ENCODE measurements at places on chromosomes 6 and 20. TPM values are rescaled to one million over a fixed set of nuclear protein-coding genes. Genes with fewer than 3 reads are reported as not detected.

DNA sequence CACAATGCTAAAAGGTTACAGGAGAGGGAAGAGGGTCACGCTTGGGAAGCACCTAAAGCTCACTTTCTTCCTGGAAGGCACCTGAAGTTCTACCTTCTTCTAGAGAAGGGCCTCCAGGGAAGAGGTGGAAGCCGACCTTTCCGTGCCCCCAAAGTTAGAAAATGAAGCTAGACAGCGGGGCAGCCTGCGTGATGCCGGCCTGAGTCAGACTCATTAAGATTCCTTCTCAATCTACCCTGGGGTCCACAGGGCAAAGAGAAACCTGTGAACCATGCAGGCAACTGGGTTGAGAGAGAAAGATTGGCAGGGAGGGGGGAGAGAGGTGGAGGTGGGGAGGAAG, 54.8 kb upstream of the CCDC167 start:
- DNase-seq = no peak
- no peak overlapping the region for H3K27ac ChIP-seq
- H3K36me3 ChIP-seq = no peaks in the 10 kb centered on the region
- H3K27me3 ChIP-seq = peaks cover 45% of the 10 kb centered on the region
- H3K4me3 ChIP-seq = no peak overlapping the region
- H3K4me1 ChIP-seq = peaks cover 9% of the 10 kb centered on the region

DNA sequence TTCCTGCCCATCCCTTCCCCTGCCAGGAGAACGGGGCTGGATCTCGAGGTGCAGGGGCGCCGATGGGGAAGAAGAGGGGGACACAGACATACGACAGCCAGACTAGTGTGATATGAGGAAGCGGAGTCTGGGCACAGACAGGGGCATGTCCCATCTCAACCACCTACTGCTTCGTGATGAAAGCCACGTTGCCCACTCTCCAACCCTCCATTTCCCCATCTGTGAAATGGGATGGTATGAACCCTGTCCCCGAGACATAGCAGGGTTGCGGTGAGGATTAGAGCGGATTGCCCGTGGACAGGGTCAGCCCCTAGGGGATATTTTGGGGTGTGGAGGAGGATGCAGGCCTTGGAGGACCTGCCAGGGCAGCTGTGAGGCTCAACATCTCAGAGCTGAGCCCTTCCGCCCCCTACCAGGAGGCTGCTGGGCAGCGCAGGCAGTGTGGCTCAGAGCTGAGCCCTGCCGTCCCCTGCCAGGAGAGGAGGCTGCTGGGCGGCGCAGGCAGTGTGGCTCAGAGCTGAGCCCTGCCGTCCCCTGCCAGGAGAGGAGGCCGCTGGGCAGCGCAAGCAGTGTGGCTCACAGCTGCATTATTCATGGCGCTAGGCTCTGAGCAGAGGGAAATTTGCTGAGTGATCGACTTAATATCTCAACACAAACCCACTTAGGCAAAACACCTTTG, 71.7 kb downstream of the GRM4 start:
- no peak overlapping the region for H3K27ac ChIP-seq
- DNase-seq = no peak
- no peaks in the 10 kb centered on the region for H3K4me1 ChIP-seq
- H3K36me3 ChIP-seq = no peaks in the 10 kb centered on the region
- H3K27me3 ChIP-seq = peaks cover 74% of the 10 kb centered on the region

- no peak overlapping the region for H3K4me3 ChIP-seq
- no peak for DNase-seq
- no peaks in the 10 kb centered on the region for H3K27me3 ChIP-seq
- no peaks in the 10 kb centered on the region for H3K36me3 ChIP-seq
- H3K4me1 ChIP-seq = peaks cover 9% of the 10 kb centered on the region
- H3K27ac ChIP-seq = no peak overlapping the region
Observed at GRCh38 chr6:163679753-163680152, 265.2 kb downstream of the QKI start.

- H3K36me3 ChIP-seq = peaks cover 38% of the 10 kb centered on the region
- no peak for DNase-seq
- peaks cover 24% of the 10 kb centered on the region for H3K4me1 ChIP-seq
Observed at GRCh38 chr6:129195643-129196042, 312.7 kb downstream of the LAMA2 start.

DNA sequence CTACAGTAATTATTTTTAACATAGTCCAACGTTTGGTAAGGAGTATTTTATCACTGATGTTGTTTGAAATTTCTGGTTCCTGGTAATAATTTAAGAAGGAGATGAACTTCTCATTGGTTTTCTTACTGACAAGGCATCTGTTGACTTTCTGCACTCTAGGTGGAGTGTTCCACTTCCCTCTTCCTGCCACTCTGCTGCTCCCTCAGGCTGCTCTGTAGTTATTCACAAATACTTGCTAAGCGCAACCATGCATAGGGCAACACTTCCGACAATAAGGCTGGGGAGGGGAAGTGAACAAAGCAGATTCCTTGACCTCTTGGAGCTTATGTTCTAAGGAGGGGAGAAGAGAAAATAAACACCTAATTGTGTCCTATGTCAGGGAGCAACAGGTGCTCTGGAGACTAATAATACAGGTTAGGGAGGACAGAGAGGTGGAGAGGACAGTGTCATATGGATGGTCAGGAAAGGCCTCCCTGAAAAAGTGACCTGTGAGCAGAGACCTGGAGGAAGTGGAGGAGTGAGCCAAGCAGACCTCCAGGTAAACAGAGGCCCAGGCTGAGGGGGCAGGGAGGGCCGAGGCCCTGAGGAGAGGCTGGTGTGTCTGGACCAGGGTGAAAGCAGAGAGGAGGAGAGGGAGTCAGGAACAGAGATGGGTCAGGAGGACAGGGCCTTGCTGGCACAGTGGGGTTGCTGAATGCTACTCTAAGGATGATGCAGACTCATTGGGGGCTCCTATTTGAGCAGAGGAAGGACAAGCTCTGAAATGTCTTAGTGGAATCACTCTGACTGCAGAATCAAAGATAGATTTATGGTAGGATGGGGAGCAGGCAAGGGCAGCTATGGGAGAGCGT, 134.8 kb upstream of the SLC24A3 start:
- H3K36me3 ChIP-seq = no peaks in the 10 kb centered on the region
- peaks cover 4% of the 10 kb centered on the region for H3K27me3 ChIP-seq
- H3K27ac ChIP-seq = no peak overlapping the region
- no peaks in the 10 kb centered on the region for H3K4me1 ChIP-seq

- H3K4me3 ChIP-seq = no peak overlapping the region
- peaks cover 77% of the 10 kb centered on the region for H3K36me3 ChIP-seq
- no peak overlapping the region for H3K27ac ChIP-seq
- DNase-seq = no peak
Observed at GRCh38 chr6:158067436-158068015, 85.9 kb downstream of the SYNJ2 start.

DNA sequence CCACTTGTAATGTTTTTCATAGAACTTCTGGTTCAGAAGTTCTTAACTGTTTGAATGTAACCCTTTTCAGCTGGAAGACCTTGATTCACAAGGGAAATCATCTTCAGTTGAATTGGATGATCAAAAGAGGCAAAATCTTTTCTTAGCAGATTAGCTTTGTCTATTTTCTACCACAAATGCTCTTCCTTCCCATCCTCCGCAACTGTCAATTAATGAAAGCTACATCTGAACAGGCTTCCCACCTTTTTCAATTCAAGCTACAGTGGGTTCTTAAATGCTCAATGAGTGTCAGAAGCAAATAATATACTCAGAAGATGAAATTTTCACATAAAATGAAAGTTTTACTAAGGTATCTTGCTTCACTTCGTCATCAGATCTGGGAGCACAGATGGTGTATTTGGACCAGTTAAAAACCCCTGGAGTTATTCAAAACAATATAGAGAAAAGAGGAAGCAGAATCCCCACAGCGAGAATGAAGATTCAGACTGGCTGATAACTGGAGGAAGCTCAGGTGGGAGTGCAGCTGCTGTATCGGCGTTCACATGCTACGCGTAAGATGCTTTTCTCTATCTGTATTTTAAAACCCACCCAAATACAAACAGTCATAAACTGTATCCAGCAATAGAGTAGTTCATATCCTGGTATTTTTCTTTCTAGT, 19.4 kb downstream of the QRSL1 start:
- H3K4me1 ChIP-seq = no peaks in the 10 kb centered on the region
- no peak overlapping the region for H3K27ac ChIP-seq
- peaks cover 82% of the 10 kb centered on the region for H3K36me3 ChIP-seq
- no peak for DNase-seq
- H3K4me3 ChIP-seq = no peak overlapping the region

- no peak overlapping the region for H3K4me3 ChIP-seq
- DNase-seq = no peak
- H3K27ac ChIP-seq = no peak overlapping the region
- H3K4me1 ChIP-seq = no peaks in the 10 kb centered on the region
Observed at GRCh38 chr6:19998541-19998940, 161.4 kb downstream of the ID4 start.

DNA sequence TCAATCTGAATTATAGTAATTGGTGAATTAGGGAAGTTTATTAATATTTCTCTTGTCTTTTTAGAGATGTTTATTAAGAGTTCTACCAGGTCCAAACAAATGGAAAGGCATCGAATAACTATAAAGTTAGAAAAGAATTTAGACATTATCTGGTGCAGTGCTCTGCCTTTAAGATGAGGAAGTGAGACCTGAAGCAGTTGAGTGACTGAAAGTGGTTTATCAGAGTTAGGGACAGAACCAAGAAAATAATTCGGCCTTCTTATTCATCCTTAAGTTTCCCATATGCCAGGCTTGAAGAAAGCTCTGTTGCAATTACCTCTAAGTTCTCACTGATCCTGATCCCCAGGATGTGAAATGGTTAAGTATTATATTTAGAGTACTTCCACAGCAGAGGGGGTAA, 94.2 kb upstream of the FLRT3 start:
- no peaks in the 10 kb centered on the region for H3K27me3 ChIP-seq
- no peaks in the 10 kb centered on the region for H3K36me3 ChIP-seq
- no peak overlapping the region for H3K4me3 ChIP-seq
- no peak overlapping the region for H3K27ac ChIP-seq

DNA sequence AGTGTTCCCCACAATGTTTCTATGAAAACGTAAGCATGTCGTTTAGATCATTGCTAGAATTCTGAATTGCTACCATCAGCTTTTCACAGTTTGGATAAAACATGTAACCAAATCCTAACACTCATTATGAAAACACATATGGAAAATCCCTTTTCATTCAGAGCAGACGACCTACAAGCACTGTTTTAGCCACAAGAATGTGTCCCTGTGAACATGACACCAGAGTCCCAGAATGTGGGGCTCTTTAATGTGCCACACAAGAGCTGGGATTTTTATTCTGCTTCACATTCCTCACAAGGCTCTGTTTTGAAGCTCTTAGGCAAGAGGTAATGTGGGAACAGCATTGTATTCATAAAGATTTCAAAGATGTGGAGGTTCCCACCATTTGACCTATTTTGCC, 141.1 kb upstream of the CITED2 start:
- H3K27me3 ChIP-seq = no peaks in the 10 kb centered on the region
- H3K27ac ChIP-seq = no peak overlapping the region
- H3K36me3 ChIP-seq = no peaks in the 10 kb centered on the region
- DNase-seq = no peak
- peaks cover 8% of the 10 kb centered on the region for H3K4me1 ChIP-seq
- no peak overlapping the region for H3K4me3 ChIP-seq

DNA sequence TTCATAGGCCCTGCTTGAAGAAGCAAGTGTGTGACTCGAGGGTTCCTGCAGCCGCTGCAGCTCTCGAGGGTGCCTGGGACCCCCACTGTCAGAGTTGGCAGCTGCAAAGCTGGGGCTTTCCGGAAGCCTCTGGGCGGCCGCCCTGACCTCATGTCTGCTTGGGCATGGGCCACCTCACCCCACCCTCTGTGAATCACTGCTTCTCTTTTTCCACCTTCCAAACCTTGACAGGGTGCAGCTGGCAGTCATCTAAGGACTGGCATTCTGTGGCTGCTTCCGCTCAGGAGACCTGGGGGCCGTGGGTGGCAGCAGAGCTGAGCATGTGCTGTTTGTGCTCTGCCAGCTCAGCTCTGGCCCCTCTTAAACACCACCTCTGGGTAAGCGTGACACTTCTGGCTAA, 32.0 kb downstream of the ERMARD start:
- no peak for DNase-seq
- H3K27me3 ChIP-seq = no peaks in the 10 kb centered on the region
- no peak overlapping the region for H3K4me3 ChIP-seq

- no peak overlapping the region for H3K4me3 ChIP-seq
- H3K4me1 ChIP-seq = peaks cover 39% of the 10 kb centered on the region
- peaks cover 48% of the 10 kb centered on the region for H3K36me3 ChIP-seq
Observed at GRCh38 chr6:145802141-145802540, 12.5 kb downstream of the FBXO30 start.

- DNase-seq = no peak
- H3K27ac ChIP-seq = no peak overlapping the region
- no peaks in the 10 kb centered on the region for H3K36me3 ChIP-seq
Observed at GRCh38 chr6:77030929-77031674, 432.2 kb downstream of the HTR1B start.

GRCh38 chr6:161359618-161359945, 85.7 kb upstream of the AGPAT4 start:
- peak overlapping the region; percentile 69 for H3K27ac ChIP-seq
- peak overlapping the region; percentile 3 for H3K4me3 ChIP-seq
- peaks cover 20% of the 10 kb centered on the region for H3K4me1 ChIP-seq
- H3K36me3 ChIP-seq = peaks cover 3% of the 10 kb centered on the region

DNA sequence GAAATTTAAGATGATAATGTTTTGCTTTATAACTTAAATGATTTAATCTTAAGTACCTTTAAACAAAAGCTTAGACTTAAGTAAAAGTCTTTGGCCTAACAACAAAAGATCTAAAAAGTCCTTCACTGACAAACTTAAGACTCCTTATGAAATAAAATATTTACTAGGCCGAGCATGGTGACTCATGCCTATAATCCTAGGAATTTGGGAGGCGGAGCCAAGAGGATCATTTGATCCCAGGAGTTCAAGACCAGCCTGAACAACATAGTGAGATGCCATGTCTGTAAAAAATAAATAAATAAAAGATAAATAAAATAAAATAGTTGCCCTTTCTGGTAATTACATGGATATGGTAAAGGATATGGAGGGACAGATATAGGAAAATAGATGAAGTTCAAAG, 12.4 kb downstream of the KATNA1 start:
- peaks cover 54% of the 10 kb centered on the region for H3K36me3 ChIP-seq
- H3K27ac ChIP-seq = no peak overlapping the region
- no peak overlapping the region for H3K4me3 ChIP-seq
- H3K4me1 ChIP-seq = no peaks in the 10 kb centered on the region

- no peak for DNase-seq
- H3K27me3 ChIP-seq = peaks cover 99% of the 10 kb centered on the region
- H3K4me3 ChIP-seq = no peak overlapping the region
- H3K4me1 ChIP-seq = no peaks in the 10 kb centered on the region
Observed at GRCh38 chr6:33993091-33993490, 152.8 kb downstream of the GRM4 start.

- no peaks in the 10 kb centered on the region for H3K27me3 ChIP-seq
- H3K36me3 ChIP-seq = no peaks in the 10 kb centered on the region
- DNase-seq = no peak
- no peak overlapping the region for H3K27ac ChIP-seq
- peaks cover 22% of the 10 kb centered on the region for H3K4me1 ChIP-seq
Observed at GRCh38 chr20:55173601-55174000, 698.2 kb downstream of the DOK5 start.

SLC17A1 gene
- not detected for total RNA-seq

ACSS1 gene
- total RNA-seq = 159 TPM

WFDC10B gene
- not detected for total RNA-seq

TFAP2C gene
- 0.19 TPM for total RNA-seq

CAPN11 gene
- 0.25 TPM for total RNA-seq

SPATS1 gene
- total RNA-seq = not detected
